Neuronal stem cell (in vitro differentiated cells): ENCODE measurements at places on chromosomes 1 and 21.

GRCh38 chr1:223710179-223711133, 1.9 kb upstream of the CAPN2 start:
- no peak for DNase-seq

GRCh38 chr1:2592672-2593071, 6.1 kb downstream of the PRXL2B start:
- DNase-seq = no peak

DNA sequence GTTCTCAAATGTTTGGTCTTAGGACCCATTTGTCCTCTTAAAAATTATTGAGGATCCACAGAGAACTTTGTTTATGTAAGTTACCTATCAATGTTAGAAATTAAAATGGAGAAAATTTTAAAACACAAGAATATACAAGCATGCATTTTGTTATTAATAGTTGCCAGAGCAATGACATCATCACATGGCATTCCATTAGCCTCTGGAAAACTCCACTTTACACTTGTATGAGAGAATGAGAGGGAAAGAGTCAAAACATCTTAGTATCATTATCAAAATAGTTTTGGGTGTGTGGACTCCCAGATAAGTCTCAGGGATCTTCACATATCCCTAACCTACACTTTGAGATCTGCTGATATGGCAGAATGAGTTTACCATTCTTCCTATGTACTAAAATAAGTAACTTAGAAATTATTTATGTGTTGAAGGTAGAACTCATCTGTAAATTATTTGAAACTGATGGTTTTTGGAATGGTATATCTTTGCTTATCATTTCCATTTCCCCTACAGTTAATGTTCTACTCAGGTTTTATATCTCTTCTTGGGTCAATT, 48.8 kb downstream of the RNF220 start:
- no peak for DNase-seq

DNA sequence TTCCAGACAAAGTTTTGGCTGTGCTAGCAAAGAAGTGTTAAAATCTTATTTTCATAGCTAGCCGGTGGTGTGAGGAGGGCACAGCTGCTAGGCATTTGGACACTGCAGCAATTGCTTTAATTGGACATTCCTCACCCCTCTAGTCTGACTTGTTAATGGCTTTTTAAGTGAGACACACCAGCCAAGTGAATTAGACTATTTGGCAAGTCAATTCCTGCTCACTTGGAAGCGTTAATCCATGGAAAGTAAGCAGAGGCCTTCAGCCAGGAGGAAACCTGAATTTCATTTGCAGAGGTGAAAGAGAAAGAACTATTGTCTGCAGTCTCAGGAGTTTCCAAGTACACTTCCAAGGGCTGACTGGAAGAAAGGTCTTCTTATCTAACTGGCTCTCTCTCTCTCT, 175.7 kb downstream of the ST6GALNAC3 start:
- DNase-seq = no peak

GRCh38 chr1:39574646-39575045, 1.9 kb downstream of the PABPC4 start:
- DNase-seq = no peak

- DNase-seq = no peak
Observed at GRCh38 chr1:25651824-25652741, 35.5 kb downstream of the MAN1C1 start.

GRCh38 chr1:119713039-119713748, 1.5 kb downstream of the PHGDH start:
- DNase-seq = peak; percentile 45

DNA sequence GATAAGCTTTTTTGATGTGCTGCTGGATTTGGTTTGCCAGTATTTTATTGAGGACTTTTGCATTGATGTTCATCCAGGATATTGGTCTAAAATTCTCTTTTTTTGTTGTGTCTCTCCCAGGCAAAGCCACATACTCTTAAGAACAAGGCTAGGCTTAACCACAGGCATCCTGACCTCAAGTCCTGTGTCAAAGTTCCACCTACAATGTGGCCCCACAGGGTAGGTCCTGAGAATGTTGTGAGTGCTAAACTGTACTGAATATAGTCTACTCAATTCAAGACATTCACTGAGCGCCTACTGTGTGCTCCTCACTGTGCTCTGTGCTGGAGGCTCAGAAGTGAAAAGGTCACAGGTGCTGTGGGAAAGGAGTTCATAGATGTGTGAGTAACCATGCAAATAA, 20.6 kb downstream of the DDAH1 start:
- no peak for DNase-seq

GRCh38 chr1:171140401-171140800, 44.7 kb upstream of the FMO2 start:
- no peak for DNase-seq

GRCh38 chr1:105865546-105865945, 1190.9 kb upstream of the PRMT6 start:
- no peak for DNase-seq

DNA sequence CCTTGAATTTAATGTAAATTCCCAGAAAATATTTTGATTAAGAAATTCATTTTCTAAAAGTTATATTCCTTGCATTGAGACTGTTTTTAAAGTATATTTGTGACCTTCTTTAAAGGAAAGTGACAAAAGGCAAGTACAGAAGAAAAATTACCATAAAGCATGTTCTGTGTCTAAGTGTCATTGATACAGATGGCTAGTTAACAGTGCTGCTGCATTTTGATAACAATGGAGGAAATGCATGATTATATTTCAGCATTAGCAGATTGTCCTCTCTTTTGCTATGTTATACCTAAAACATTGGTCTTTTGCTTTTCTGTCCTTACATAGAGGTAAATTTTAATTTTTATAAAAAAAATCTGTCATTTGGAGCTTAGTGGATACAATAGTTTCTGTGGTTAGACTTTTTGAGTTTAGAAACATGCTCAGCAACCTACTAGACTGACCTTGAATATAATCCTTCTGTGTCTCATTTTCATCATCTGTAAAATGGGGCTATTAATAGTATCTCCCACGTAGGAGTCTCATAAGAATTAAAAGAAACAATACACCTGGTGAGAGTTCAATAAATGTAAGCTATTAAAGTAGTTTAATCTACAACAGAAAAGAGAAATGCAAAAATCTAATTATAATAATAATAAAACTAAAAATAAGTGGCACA, 51.1 kb upstream of the RGS21 start:
- no peak for DNase-seq

GRCh38 chr1:31790140-31790539, 25.7 kb downstream of the SPOCD1 start:
- DNase-seq = no peak

DNA sequence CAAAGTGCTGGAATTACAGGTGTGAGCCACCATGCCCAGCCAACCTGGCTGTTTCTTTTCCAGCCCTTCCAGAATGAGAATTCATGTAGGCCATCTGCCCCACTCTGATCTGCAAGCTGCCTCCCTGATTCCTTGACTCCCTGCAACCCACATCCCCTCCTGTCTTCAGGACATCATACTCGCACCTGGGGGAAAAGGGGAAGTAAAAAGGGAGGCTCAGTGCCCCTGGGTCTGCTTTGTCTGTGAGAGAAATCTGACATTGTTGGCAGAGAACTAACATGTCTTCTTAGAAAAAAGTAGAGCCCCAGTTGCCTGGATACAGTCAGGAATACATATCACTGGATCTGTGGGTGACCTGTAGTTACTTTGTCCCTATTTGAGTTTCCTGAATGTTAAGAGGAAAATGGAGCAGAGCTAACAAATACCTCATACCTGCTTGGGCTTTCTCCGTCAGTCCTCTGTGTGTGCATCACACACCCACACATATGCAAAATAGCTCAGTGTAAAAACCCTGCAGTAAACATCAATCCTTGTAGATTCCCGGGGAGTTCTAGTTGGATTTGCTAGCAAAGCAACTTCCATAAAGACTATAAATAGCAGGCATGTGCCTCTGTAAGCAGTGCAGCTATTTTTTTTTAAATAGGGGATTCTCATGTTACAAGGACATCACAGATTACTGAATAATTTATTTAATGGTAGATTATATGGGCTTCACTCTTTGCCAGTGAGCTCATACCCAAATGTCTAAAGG, 62.9 kb downstream of the TEX35 start:
- no peak for DNase-seq

DNA sequence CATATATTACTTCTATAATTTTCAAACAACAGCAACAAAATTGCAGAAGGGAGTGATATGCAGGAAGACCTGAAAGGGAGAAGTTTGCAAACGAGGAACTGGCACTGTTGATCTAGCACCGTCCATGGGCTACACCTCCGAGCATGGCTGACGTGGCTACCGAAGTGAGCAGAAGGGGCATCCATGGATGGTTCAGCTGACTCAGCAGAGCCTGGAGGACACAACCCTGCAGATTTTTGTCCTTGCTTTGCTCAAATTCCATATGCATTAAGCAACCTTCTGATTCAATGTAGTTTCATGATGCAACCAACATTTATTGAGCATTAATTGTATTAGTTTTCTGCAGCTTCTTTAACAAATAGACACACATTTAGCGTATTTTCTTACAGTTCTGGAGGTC, 191.2 kb downstream of the C1orf94 start:
- no peak for DNase-seq

DNA sequence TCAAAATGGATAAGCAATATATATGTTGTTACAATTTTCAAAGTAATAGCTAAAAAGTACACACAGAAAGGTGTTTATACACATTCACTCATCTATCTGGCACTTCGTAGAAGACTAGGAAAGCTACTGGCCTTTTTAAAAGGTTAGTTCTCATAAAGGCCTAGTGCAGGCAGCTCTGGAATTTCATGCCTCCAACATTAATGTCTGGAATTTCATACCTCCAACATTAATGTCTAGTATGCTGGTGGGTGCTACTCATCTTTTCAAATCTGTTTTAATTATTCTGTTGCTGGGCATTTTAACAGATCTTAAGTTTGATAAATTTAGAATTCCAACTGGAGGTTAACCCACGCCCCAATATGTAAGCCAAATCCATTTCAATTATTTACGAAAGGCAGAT, 124.2 kb downstream of the AKT3 start:
- DNase-seq = no peak

- DNase-seq = no peak
Observed at GRCh38 chr1:183620311-183620710, 15.3 kb downstream of the ARPC5 start.

DNA sequence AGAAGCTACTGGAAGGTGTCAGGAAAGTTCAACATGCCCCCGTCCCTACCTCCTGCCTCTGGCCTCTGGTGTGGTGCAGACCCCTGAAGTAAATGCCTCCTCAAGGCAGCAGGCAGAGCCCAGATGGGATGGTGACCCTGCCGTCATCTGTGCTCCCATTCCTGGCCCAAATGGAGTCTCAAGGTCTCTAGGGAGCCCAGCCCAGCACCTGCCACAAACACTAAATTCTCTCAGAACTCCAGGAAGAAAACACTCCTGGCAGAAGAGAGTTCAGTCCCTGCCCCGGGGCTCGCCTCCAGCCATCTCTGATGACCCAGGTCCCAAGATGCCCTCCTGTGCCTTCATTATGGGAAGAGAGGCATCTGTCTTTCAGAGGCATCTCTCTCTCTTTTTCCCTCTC, 261.6 kb upstream of the TMEM51 start:
- DNase-seq = no peak

DNA sequence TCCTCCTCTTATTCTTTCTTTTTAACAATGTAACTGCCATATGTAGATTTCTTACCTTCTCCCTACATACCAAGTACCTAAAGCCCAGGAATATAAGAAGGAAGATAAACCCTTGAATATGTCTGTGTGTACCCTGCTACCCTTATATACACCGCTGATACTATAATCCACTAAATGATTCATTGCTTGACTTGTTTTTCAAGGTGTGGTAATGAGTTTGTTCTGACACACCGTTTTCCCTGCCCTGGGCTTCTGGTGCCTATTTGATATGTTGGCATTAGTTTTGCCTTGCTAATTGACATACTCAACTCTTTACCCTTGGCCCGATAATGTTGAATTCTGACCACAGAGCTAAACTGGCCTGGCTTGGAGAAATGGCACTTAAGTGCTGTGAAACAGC, 64.3 kb downstream of the IL23R start:
- no peak for DNase-seq

- no peak for DNase-seq
Observed at GRCh38 chr1:43438576-43438952, 15.2 kb downstream of the HYI start.

DNA sequence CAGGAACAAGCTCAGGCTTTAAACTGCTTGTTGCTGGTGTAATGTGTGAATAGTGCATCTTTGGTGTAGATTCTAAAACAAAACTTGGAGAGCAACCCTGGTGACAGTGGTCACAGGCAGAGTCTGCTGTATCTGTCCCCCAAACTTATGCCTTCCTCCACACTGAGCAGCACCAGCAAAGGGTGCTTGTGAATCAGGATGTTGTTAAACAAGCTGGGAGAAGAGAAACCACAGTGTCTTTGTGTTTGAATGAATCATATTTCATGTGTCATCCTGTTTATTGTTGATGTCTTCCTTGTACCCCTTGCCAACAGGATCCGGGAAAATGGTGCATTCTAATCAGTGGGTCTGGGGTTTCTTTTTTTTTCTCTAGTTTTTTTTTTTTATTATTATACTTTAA, 91.9 kb upstream of the COG2 start:
- no peak for DNase-seq

DNA sequence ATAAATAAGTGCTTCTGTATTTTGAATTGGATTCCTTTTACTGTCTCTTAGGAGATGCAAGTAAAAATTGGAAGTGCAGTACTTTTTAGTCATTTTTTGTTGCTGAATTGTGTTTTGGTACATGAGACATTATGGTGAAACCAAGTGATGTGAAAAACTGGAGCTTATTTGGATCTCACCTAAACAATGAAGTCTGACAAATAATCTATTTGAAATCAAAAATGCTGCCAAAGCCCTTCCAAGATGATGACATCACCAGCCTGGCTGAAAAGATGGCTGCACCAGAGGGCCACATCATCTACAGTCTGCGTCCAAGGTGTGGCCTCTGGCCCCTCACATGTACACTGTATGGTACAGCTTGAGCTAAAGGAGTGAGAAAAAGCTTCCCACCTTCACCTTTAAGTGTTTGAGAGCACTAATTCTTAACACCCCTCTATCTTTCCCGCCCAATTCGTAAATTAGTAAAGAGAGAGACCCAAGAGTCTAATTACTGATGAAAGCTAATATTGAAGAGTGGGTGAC, 192.5 kb upstream of the ST6GALNAC5 start:
- DNase-seq = no peak

DNA sequence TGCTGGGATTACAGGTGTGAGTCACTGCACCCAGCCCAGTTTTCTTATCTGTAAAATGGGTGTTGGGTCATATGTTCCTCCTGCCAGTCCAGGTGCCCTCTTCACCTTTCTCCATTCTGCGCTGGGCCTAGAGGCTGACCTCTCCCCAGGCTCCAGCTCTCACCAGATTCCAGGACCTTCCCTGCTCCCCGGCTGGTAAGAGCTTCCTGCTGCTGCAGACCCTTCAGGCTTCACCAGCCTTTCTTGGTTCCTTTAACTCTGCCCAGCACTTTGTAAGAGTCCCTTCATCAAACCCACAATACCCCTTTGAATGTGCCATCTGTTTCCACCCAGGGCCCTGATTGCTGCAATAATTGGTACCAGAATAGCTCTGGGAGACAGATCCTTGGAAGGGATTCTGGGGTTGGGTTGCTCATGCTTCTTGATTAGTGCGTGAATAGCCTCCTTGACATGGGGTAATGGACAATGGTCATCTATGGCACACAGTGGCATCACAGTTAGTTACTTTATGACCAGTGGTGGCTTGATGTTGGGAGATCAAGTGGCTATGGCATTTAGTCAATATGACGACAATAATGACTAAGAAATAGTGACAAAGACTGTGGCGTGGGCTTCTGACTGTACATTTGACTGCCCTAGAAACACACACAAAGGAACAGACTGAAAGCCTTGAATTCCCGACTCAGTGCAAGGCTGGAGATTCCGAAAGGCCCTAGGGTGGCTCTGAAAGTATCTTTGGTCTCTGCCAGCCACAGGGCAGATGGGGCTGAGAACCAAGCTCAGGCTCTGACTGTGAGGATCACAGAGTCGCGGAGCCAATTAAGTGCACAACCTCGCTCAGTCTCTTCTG, 67.3 kb downstream of the SLC9A1 start:
- DNase-seq = no peak
